Substantia nigra (tissue), 51 donors: ENCODE measurements at places on chromosomes 2 and 18.

DNA sequence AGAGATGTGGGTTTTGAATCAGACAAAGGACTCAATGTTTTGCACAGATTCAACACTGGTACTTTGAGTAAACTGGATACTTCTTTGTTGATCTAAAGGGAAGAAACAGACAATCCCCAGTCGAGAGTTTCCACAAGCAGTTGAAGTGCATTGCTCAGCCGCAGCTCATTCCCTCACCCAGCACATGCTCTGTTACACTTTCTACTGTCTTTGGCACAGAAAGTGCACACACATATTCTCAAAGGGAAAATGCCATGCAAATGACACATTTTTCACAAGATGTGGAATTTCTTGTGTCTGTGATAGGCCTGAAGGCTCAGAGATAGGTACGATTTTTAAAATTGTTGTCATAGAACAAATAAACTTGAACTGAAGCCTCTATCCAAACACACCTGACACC, 258.9 kb upstream of the TRIB2 start:
- DNase-seq: no peak

DNA sequence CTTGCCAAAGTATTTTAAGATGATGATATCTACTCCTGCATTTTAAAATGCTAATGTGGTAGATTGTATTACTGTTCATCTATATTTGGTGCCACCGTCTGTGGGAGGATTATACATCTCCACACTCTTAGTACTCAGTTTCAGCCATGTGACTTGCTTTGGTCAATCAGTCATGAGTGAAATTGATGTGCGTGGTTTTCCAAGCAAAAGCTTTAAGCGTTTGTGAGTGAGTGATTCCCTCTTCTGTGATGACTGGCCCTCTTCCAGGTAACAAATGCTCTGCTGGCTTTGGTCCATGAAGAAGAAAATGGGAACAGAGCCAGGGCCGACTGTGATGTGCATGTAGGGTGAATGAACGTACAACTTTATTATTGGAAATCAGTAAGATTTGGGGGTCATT, 330.4 kb downstream of the LPIN1 start:
- DNase-seq: no peak

DNA sequence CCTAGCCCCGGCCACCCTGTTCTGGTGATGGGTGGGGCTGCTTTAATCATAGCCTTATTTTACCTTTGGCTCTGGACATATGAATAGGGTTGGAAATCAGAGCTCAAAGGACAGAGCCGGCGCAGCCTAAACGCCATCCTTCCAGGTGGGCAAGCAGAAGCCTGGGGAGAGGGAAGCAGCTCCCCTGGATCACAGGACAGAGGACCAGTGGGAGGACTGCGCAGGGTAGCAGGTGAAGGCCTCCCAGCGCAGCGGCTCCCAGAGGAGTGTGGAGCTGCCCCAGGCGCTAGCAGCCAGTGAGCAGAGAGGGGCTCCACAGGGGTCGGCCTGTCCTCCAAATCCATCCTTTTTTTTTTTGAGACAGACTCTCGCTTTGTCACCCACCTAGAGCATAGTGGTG, 16.4 kb upstream of the CYS1 start:
- no peak for DNase-seq

DNA sequence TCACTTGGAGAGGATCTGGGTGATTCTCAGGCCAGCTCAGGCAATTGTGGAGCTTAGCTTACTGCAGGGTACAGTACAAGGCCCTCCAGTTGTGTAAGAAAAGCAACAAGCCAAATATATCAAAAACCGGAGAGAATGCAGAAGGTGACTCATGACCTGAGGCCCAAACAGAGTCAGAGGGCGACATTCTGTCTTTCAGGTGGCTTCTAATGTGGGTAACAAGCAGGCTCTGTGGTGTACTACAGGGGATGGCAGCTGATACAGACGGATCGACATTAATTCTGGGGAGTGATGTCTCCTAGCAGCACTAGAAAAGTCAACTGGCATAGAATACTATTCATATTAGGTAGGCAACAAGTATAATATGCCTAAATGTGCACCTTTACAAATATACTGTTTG, 219.5 kb upstream of the SOX11 start:
- no peak for DNase-seq

GRCh38 chr18:57925706-57926105, 118.3 kb upstream of the NEDD4L start:
- DNase-seq: no peak

DNA sequence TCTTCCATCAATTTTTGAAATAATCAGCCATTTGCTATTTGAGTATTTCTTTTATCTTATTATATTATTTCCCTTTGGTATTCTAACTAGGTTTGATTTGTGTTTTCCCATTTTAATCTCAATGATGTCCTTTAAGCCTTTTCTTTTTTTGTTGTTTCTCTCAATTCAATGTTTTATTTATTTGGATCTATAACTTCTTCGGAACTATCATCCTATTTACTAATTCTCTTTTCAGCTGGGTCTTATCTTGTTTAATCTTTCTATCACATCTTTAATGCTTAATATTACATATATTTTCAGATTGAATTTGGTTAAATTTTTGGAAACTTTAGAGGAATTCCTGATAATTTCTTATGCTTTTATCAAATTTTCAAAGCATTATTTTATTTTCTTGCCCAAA, 448.3 kb downstream of the SOX11 start:
- DNase-seq: no peak
